ENCODE measurements at places on chromosomes 6 and 20.

- DNase-seq, result no peak
Observed at GRCh38 chr20:19706463-19706862, 51.6 kb upstream of the RIN2 start.

DNA sequence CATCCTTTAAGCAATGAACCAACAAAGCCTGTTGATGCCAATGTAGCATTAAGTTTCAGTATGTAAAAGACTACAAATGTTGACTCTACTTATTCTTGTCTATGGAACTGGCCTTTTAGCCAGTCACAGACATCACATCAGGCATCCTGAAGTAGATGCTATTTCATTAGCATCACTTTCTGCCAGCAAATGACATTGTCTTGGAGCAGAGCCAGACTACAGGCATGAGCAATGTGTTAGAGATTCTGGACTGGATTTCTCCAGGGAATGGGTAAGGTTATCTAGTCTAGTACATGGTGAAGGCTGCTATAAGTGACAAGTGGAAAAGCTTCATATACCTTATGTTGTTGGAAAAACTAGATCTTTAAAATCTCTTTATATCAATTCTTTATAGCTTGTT is 142.9 kb downstream of the ADGRB3 start:
- no peak for DNase-seq

DNA sequence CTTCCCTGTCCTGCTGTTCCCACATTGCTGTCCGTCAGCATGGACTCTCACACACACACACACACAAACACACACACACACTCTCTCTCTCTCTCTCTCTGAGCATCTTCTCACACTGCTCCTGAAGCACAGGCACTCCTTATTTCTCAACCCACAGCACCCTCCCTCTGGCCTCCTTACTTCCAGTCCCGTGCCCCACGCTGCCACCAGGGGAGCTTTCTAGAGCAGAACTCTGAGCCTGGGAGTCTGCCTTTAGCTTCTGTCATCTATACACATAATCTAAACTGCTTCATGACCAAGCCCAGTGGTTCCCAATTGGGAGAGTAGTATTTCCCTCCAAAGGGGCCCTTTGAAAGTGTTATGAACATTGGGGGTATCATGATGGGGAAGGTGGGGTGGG is 29.1 kb downstream of the HECA start:
- no peak for DNase-seq

DNA sequence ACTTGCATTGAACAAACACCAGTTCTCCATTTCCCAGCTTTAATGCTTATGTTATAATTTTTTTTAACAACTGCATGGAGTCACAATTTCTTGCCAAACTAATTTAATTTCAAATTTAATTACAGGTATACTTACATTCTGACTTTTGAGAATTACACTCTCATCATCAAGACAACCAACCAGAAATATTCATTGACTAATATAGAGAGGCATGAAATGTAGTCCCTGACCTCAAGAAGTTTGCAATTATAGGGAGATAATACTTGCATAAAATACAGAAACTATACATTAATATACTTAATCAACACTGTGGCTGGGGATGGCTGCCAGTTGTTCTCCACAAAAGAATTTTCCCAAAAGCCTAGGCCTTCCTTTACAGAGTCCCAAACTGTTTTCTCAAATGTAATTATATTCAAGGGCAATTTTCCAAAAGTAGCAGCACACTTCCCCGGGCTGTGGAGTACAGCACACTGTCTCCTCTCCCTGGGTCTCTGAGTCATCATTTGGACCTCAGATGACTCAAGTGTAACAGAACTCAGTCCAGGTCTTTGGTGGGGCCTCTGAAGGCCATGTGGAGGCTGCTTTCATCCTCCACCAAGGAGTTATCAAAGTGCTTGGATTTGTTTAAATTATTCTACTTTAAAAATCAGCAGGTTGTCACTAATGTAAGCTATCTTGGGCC is 114.1 kb downstream of the KIF16B start:
- no peak for DNase-seq

- no peak for DNase-seq
Observed at GRCh38 chr6:167977717-167978467, 19.6 kb upstream of the KIF25 start.

GRCh38 chr6:6277413-6277812 is 43.0 kb downstream of the F13A1 start:
- DNase-seq, result no peak

- no peak for DNase-seq
Observed at GRCh38 chr6:84805145-84805544, 40.7 kb upstream of the TBX18 start.

- no peak for DNase-seq
Observed at GRCh38 chr6:124873066-124873410, 89.2 kb upstream of the RNF217 start.
